Testis (tissue), 5 donors: ENCODE measurements at places on chromosomes 13 and 19. TPM values are rescaled to one million over a fixed set of nuclear protein-coding genes. Genes with fewer than 3 reads are reported as not detected.

DNA sequence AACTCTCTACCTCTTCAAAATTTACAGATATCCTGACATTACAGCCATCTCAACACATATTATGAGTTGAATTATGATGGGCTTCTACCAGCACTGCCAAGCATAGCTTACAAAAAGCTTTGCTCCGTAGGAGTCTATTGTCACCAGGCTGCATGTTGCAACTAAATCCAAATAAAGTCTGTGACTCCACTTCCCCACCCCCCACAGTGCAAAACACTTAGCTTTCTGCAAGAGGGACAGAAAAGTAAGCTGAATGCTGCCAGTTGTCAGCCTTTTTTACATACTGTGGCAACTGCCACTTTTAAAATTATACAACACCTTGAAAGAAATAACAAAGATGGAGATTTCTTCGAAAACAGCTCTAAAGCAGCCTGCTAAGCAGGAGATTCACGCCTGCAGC is 189.1 kb downstream of the FGF14 start:
- H3K4me3 ChIP-seq, result no peak overlapping the region
- no peaks in the 10 kb centered on the region for H3K27me3 ChIP-seq
- no peak overlapping the region for H3K27ac ChIP-seq
- no peak for DNase-seq
- H3K36me3 ChIP-seq, result no peaks in the 10 kb centered on the region

- H3K27me3 ChIP-seq, result no peaks in the 10 kb centered on the region
- H3K27ac ChIP-seq, result peak overlapping the region; percentile 87
- no peak for DNase-seq
- no peaks in the 10 kb centered on the region for H3K36me3 ChIP-seq
These were observed 1.1 kb upstream of the WTIP start for GRCh38 chr19:34480491-34480890.

- DNase-seq, result peak; percentile 48
- H3K4me3 ChIP-seq, result peak overlapping the region; percentile 55
- H3K27ac ChIP-seq, result no peak overlapping the region
- no peaks in the 10 kb centered on the region for H3K4me1 ChIP-seq
- H3K27me3 ChIP-seq, result no peaks in the 10 kb centered on the region
These were observed 349.1 kb downstream of the LIG4 start for GRCh38 chr13:107866032-107866940.

GRCh38 chr19:41796362-41796761 is at the start of gene CEACAM3:
Gene CEACAM3 (plus strand): TSS chr19:41796587. CDS start chr19:41796678, 91 bp downstream.
- no peak within 1 kb of the TSS for H3K4me3 ChIP-seq
- no peak within 1 kb of the TSS for H3K27ac ChIP-seq
- no peaks in the 10 kb centered on the region for H3K27me3 ChIP-seq
- no peak for DNase-seq

DNA sequence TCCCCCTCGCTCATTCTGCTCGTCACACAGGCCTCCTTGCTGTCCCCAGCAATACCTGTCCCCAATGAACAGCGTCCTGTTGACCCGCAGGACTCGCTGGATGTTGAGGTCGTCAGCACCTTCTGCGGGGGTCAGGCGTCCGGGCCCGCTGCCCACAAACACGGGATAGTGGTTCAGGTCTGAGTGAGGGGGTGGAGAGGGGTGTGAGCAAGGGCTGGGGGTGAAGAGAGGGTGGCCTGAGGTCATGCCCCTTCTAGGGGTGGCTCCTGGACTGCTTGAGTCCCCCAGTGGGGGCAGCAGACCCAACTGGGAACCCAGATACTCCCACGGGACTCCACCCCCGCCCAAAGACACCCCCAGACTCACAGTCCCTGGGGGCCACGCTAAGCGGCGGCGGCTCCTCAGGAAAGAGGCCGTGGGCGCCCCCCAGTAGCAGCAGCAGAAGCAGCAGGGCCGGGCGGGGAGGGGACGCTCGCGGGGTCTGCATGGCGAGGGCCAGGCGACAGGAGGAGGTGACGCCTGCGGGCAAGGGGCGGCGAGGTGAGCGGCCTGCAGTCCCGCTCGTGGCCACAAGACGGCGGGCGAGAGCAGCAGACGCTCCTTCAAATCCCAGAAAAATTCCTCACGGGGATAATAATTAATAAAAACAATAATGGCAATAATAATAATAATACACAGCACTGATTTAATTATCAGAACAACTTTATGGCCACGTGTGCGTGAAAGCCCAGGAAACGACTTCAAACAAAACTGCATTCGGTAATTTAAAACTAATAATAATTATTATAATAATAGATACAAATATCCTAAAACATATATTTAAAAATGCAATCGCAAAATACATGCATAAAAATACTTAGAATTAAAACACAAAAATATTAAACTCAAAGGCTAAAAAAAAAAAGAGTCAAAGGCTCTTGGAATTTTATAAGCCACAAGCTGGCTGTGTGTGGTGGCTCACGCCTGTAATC is 1.2 kb downstream of the SEMA6B start:
- H3K36me3 ChIP-seq, result no peaks in the 10 kb centered on the region
- DNase-seq, result peak; percentile 50
- no peaks in the 10 kb centered on the region for H3K4me1 ChIP-seq
- H3K27ac ChIP-seq, result no peak overlapping the region
- no peak overlapping the region for H3K4me3 ChIP-seq
- H3K27me3 ChIP-seq, result no peaks in the 10 kb centered on the region

DNA sequence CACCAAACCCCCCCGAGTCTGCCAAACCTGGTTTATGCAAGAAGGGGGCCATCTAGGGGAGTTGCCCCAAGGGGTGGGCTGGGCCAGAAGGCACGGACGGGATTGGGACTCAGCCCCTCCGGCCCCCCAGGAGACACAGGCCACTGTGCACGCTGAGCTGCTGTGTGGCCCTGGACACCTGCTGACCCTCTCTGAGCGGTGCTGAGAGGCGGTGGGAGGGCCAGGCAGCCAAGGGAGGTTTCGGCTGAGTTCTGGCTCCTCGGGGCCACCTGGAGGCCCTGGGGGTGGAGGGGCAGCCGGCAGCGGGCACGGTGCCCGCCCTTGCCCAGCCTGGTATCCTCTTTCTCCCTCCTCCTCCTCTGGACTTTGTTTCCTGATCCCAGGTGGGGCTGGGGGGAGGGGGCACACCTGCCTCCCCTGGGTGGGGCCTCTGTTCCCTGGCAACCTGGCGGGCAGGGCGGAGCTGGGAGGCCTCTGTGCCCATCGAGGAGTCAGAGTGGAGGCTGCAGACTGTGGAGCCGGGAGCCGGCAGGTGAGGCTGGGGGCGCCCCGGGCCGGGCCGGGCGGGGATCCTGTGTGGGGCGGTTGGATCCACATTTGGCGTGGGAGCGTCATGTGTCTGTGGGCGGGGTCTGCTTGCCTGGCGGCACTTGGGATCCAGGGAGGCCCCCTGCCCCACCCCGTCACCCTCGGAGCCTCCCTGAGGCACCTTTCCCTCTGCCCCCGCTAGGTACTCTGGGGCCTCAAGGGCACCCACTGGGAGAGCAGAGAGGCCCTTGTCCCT is at the start of gene MISP:
TSS of gene MISP (plus strand) at position 473 of the 784 bp plus-strand sequence. CDS start 5,835 bp downstream, outside the sequence.
- H3K36me3 ChIP-seq, result no peaks in the 10 kb centered on the region
- no peak within 1 kb of the TSS for H3K4me3 ChIP-seq
- no peaks in the 10 kb centered on the region for H3K4me1 ChIP-seq
- H3K27me3 ChIP-seq, result no peaks in the 10 kb centered on the region
- H3K27ac ChIP-seq, result no peak within 1 kb of the TSS
- no peak for DNase-seq

GRCh38 chr19:37698216-37698615 is 21.3 kb downstream of the ZNF607 start:
- no peaks in the 10 kb centered on the region for H3K36me3 ChIP-seq
- H3K4me1 ChIP-seq, result no peaks in the 10 kb centered on the region
- no peaks in the 10 kb centered on the region for H3K27me3 ChIP-seq
- no peak overlapping the region for H3K4me3 ChIP-seq
- H3K27ac ChIP-seq, result no peak overlapping the region
- no peak for DNase-seq

GRCh38 chr13:50629966-50630365 is 213.5 kb downstream of the DLEU7 start:
- no peak overlapping the region for H3K4me3 ChIP-seq
- no peak for DNase-seq
- no peaks in the 10 kb centered on the region for H3K27me3 ChIP-seq
- H3K27ac ChIP-seq, result no peak overlapping the region
- no peaks in the 10 kb centered on the region for H3K36me3 ChIP-seq

LIM2 gene
- not detected for total RNA-seq

ERF gene
- 120 TPM for total RNA-seq

KIR2DL3 gene
- total RNA-seq, result not detected

UBE2L5 gene
- 36.4 TPM for total RNA-seq

FFAR3 gene
- total RNA-seq, result 0.25 TPM
